ENCODE measurements at places on chromosomes 4 and X.
A peak's percentile ranks its signal among the peaks of the same experiment; 100 is the strongest.

DNA sequence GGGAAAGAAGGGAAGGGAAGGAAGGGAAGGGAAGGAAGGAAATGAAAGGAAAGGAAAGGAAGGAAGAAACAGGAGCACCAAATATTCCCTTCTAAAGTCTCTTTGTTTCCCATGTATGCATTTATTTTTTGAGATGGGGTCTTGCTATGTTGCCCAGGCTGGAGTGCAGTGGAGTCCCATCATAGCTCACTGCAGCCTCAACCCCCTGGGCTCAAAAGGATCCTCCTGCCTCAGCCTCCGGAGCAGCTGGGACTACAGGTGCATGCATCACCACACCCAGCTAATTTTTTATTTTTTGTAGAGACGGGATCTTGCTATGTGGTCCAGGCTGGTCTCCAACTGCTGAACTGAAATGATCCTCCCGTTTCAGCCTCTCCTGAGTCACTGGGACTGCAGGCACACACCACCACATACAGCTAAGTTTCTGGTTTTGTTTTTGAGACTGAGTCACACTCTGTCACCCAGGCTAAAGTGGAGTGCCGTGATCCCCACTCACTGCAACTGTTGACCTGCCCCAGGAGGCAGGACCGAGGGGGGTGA, 102.8 kb downstream of the CRLF2 start:
- DNase-seq, result no peak

DNA sequence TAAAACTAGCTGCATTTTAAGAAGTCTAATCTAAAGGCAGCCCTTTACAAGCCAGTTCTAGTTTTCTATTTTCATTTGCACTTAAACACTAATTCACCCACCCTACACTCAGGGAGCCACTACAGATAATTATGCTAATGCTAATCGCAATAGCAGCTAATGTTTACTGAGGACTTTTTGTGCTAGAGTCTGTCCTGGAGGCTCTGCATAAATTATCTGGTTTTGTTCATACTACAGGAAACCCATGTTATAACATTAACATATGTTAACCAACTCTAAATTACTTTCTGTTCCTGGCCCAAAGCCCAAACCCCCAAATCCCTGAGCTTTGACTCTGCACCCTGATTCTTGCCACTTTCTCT, 480 bp upstream of the RADX start:
- no peak for DNase-seq

GRCh38 chr4:76694056-76694455, 203.9 kb downstream of the SOWAHB start:
- no peak for DNase-seq

DNA sequence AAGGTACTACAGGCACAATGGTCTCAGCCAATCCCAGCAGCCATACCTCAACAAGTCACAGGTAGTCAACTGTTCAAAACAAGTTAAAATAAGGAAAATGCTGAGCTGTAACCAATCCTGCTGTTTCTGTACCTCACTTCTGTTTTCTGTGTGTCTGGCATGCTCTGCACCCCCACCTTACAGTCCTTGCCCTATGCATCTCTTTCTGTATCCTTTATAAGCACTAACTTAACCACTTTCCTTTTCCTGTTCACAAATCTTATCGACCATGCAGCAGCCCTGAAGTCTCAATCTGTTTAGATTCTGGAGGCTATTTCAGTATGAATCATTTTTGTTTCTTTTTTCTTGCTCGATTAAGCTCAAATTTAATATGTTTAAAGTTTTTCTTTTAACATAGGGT, 12.5 kb upstream of the FAM13A start:
- DNase-seq, result no peak

DNA sequence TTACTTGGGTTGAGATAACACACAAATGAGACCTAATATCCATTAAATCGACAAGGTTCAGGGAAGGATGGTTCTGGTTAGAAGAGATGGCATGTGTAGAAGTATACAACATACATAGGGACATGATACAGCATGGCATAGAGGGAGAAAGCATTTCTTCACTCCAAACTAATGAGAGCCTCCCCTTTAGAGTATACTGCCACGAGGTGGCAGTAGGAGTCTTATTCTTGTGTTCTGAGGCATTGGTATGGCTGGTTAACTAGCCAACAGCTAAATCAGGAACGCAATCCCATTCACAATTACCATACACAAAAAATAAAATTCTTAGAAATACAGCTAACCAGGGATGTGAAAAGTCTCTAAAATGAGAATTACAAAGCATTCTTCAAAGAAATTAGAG, 29.1 kb upstream of the TRO start:
- peak; percentile 57 for DNase-seq

GRCh38 chr4:2888886-2889285, 45.2 kb downstream of the ADD1 start:
- no peak for DNase-seq

DNA sequence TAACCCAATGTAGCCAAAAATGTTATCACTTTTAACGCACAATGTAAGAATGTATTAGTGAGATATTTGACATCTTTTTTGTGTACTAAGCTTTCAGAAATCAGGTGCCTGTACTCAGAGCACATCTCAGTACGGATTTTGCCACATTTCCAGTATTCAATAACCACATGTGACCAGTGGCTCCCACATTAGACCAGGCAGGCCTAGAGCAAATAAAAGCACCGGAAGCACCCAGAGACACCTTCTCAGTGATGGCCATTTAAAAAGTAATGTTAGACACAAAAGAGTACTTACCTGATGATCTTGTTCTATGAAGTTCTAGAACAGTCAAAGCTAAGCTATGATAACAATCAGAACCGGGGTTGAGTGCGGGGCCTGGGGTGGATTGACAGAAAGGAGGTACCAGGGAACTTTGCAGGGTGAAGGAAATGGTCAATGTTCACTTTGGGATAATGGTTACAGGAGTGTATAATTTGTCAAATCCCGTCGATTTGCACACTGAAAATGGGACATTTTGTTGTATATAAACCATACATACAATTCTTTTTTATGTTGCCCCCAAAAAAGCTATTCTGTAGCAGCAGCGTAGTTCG, 1.2 kb downstream of the CTPS2 start:
- DNase-seq, result peak; percentile 42

DNA sequence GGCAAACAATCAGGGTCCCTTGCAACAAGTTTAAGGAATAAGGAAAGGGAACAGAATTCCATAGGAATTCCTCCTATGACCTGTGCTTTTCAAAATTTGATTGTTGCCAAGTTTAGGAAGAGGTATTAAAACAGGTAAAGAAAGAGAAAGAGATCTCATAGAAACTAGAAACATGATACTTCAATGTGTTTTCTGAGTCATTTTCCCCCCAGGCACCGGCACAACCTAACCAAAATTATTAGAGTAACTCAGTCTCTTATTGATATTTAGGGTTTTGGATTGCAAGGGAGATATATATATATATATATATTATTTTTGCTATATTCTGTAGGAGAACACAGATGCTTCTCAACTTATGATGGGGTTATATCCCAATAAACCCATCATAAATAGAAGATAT, 278.0 kb upstream of the DKK2 start:
- DNase-seq, result no peak

DNA sequence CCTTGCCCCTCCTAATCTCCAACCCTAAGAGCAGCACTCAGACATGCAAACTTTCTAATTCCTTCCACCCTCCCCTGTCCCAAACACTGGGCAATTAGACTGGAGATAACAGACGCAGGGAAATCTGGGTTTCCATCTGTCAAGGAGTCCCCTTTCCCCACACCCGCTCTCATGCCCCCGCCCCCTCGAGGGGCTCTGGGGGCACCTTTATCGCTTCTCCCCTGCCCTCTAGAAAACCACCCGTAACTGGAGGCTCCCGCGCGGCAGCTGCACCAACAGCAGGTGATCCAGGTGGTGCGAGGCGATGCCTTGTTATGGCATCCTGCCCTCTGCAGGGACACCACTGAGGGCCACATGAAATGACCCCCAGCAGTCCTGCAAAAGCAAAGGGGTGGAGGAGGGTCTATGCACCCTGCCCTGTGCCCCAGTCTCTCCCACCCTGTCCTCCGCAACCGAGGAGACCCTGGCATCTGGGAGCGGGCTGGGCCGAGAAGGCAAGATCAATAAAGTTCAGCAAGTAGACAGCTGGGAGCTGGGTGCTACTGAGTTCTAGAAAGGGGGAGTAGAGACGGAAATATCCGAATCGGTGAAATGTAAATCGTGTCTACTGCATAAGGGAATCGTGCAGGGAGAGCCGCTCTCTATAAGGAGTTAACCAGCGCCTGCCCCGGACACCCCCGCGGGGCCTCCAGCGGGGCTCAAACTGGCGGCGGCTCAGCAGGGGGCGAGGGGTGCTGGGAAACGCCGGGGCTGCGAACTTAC, 1.6 kb downstream of the KCTD8 start:
- DNase-seq, result peak; percentile 17
